ENCODE measurements at places on chromosomes 13 and 19. TPM values are rescaled to one million over a fixed set of nuclear protein-coding genes. Genes with fewer than 3 reads are reported as not detected.

Gene NOTCH3
- total RNA-seq: 66.9 TPM

Gene GJB6
- total RNA-seq: not detected

Gene ARL11
- total RNA-seq: not detected

Gene PCDH17
- not detected for total RNA-seq

Gene KLK2
- total RNA-seq: not detected

Gene NR1H2
- total RNA-seq: 96.6 TPM

Gene MTUS2
- total RNA-seq: 0.13 TPM

Gene ZNF559
- total RNA-seq: 6.7 TPM

Gene ZNF610
- total RNA-seq: 2.8 TPM

Gene LYPD5
- 0.76 TPM for total RNA-seq

Gene TBXA2R
- 0.76 TPM for total RNA-seq

Gene ZNF765
- total RNA-seq: 6.3 TPM

Gene ACP7
- not detected for total RNA-seq

Gene ELSPBP1
- not detected for total RNA-seq

Gene ZNF154
- 2.0 TPM for total RNA-seq

DNA sequence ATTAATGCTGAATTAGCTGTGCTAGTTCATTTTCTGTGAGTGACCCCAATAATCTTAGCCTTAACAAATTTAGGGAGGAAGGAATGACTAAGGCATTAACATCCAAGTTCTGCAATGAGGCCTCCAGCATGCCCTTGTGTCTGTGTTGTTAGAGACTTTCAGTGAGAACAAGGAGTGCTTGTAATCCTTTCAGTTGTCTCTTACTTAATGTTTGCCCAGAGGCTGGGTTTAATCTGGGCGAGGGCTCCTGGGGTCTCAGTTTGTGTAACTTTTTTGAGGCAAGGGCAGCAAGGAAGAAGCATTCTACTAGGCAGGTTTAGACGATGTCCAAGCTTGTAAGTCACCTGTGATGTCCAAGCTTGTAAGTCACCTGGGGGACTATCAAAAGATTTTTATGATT is 24.3 kb downstream of the CCNA1 start:
- DNase-seq: no peak

- no peak for DNase-seq
Observed at GRCh38 chr13:62964522-62964921, 1548.9 kb upstream of the PCDH20 start.

- DNase-seq: no peak
Observed at GRCh38 chr13:113374511-113375175, 10.7 kb upstream of the GRTP1 start.

DNA sequence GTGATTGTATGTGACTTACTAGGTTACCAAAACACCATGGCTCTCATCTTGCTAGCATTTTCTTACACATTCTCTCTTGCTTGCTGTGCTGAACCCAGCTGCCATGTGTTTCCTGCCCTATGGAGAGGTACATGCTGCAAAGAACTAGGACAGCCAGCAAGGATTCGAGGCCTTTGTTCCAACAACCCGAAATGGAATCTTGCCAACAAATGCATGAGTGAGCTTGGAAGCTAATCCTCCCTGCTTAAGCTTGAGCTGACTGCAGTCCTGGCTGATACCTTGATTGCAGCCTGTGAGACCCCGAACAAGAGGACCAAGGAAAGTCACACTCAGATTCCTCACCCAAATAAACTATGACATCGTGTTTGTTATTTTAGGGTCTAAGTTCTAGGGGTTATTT is 651.2 kb downstream of the SLITRK6 start:
- no peak for DNase-seq

- DNase-seq: no peak
Observed at GRCh38 chr19:23972161-23972560, 57.5 kb downstream of the ZNF726 start.

GRCh38 chr19:5154129-5154798 is 185.4 kb downstream of the KDM4B start:
- DNase-seq: peak; percentile 23

DNA sequence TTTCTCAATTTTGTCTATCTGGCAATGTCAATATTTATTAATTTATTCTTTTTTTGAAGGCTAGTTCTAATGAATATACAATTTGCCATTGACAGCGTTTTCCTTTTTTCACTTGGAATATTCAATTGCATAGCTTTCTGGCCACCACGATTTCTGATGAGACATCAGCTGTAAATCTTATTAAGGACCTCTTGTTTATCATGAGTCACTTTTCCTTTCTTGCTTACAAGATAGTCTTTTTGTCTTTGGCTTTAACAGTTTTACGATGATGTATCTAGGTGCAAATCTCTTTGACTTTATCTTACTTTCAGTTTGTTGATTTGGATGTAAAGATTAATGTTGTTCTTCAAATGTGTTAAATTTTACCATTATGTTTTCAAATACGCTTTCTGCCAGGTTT is 991.6 kb upstream of the SLC10A2 start:
- no peak for DNase-seq

- no peak for DNase-seq
Observed at GRCh38 chr13:49421391-49421790, 22.5 kb downstream of the CAB39L start.

- no peak for DNase-seq
Observed at GRCh38 chr19:41967054-41967783, 8.1 kb upstream of the RABAC1 start.

GRCh38 chr19:35882114-35882832 is 13.9 kb downstream of the APLP1 start:
- DNase-seq: peak; percentile 78

GRCh38 chr19:13718733-13719132 is 45.6 kb upstream of the MRI1 start:
- DNase-seq: peak; percentile 87

DNA sequence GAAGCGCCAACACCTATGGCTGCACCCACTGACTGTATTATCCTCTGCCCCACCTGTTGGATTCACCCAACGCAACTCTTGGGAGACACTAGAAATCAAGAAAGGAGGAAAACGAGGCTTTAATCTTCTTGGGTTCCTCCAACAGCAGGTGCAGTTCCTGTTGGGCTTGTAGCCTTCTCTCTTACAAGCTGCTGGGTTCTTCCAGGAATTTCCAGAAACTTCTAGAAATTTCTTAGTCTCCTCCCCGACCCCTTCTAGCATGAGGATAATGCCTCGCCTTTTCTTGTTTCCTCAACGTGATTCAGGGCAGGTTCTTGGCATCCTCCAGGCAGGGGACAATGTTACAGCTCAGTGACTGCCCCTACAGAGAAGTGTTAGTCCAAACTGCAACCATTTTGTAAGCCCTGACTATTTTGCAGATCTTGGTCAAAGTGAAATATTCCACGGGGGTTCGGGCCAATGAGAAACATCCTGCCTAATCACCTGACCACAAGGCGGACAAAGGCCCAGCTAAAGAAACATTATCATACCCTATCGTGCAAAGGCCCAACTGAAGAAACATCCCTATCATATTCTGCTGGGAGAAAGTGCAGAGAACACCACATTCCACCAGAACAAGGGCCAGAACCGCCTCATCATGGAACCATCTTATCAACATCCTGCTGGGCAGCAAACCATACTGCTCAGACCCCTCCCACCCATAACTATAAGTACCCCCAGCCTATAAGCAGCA is 614 bp upstream of the PNMA8A start:
- no peak for DNase-seq

DNA sequence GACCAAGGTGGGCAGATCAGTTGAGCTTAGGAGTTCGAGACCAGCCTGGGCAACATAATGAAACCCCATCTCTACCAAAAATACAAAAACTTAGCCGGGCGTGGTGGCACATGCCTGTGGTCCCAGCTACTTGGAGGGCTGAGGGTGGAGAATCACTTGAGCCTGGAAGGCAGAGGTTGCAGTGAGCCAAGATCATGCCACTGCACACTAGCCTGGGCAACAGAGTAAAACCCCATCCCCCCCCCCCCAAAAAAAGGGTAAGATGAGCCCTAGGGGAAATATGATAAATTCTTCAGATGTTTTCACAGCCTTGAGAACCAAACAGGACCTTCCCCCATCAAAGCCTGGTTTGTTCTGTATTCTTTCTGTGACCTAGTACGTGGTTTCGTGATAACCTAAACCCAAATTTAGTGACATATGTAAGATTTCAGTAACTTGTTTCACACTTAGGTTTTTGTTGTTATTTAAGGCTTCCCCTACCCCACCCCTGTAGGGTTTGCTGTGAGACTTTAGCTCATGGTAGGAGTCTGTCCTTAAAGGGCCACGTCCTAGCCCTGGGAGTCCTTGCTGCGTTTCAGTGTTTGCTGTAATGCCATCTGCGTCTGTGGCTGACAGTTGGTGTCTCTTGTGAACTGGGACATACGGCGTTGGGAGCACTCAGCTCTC is 49.6 kb downstream of the MYO9B start:
- DNase-seq: peak; percentile 17

GRCh38 chr13:77290342-77290741 is 36.6 kb downstream of the MYCBP2 start:
- no peak for DNase-seq

- DNase-seq: no peak
Observed at GRCh38 chr19:44019498-44019897, 5.7 kb upstream of the ZNF222 start.

GRCh38 chr13:52851137-52851962 is 2.9 kb upstream of the PCDH8 start:
- DNase-seq: peak; percentile 59

DNA sequence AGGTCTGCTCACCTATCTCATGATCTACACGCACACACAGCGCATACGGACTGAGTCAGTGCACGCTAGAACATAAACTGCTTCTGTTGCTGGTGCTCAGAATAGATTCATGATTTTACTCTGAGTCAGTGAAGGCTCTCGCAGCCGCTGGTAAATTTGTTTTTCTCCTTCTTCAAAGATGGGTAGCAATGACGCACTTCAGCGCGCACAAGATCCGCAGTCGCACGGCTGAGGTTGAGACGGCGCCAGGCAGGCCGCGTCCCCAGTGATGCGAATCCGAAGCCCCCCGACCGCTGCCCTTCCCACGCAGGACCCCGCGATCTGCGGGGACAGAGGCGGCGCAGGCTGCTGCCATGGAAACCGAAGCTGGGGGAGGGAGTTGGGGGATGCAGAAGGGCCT is 103.7 kb upstream of the USP29 start:
- DNase-seq: no peak

- DNase-seq: peak; percentile 90
Observed at GRCh38 chr13:94481941-94482340, 2.5 kb upstream of the DCT start.

GRCh38 chr19:18292810-18293641 is 11.6 kb upstream of the JUND start:
- peak; percentile 69 for DNase-seq

GRCh38 chr13:69956839-69957238 is 150.8 kb upstream of the ATXN8OS start:
- DNase-seq: no peak

DNA sequence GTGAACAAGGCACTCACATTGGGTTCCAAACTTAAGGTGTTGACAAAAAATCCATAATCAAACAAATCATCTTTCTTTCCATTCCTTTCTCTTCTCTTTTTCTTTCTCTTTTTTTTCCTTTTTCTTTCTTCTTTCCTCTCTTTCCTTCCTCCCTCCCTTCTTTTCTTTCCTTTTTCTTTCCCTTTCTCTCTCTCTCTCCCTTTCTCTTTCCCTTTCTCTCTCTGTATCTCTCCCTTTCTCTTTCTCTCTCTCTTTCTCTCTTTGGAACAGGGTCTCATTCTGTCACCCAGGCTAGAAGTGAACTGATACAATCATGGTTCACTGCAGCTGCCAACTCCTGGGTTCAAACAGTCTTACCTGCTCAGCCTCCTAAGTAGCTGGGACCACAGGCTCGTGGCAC is 12.5 kb downstream of the C19orf18 start:
- DNase-seq: no peak

GRCh38 chr13:73138638-73139491 is 80.1 kb downstream of the KLF5 start:
- peak; percentile 50 for DNase-seq

- peak; percentile 38 for DNase-seq
Observed at GRCh38 chr13:39451301-39451700, 151.7 kb downstream of the LHFPL6 start.

DNA sequence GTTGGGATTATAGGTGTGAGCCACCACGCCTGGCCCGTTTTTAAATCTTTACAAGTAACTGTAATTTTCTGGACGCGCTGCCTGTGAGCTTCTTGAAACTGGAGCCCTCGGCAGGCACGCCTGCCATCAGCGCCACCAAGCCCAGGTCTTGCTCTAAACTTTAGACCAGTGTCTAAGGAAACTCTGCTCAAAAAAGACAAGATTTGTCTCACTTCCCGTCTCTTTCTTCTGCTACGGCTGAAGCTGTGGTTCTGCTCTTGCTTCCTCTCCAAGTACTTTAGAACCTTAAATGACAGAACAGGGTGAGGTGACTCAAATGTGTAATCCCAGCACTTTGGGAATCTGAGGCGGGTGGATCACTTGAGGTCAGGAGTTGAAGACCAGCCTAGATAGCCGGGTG is 24.9 kb downstream of the RCN3 start:
- DNase-seq: no peak

DNA sequence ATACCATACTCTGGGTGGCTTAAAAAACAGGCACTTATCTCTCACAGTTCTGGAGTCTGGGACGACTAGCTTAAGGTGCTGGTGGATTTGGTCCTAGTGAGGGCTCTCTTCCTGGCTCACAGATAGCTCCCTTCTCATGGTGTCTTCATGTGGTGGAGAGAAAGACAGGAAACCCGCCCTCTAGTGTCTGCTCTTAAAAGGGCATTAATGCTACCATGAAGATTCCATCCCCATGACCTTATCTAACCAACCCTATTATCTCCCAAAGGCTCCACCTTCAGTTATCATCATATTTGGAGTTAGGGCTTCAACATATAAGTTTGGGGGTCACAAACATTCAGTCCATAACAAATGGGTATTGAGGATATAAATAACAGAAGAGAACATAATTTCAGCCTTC is 139.4 kb downstream of the HS6ST3 start:
- DNase-seq: peak; percentile 31
